Activated CD4-positive, alpha-beta T cell treated with anti-CD3 and anti-CD28 coated beads, Interleukin-2, amount 10 ng/mL, durations not matched to agents 7 days and 5 days (primary cell): ENCODE measurements at places on chromosomes 12 and 14.

DNA sequence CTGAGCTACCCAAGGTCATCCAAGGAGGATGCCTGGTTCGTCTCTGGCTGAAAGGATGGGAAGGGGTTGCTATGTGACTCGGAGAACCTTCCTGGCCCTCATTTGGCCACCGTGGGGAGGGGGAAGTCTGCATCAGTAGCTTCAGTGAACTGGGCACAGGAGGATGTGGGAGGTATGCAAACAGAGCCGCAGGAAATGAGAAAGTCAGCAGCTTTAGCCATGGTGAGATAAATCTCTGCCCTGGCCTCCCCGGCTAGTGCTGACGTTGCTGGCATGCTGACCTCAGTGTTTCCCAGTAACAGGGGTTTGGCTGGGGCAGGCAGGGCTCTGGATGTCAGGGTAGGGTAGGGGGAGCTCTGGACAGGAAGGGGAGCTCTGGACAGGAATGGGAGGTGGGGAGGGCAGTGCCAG, 2.3 kb upstream of the CEBPE start:
- DNase-seq: no peak

GRCh38 chr14:79734151-79734550, 477.2 kb downstream of the DIO2 start:
- DNase-seq: no peak

DNA sequence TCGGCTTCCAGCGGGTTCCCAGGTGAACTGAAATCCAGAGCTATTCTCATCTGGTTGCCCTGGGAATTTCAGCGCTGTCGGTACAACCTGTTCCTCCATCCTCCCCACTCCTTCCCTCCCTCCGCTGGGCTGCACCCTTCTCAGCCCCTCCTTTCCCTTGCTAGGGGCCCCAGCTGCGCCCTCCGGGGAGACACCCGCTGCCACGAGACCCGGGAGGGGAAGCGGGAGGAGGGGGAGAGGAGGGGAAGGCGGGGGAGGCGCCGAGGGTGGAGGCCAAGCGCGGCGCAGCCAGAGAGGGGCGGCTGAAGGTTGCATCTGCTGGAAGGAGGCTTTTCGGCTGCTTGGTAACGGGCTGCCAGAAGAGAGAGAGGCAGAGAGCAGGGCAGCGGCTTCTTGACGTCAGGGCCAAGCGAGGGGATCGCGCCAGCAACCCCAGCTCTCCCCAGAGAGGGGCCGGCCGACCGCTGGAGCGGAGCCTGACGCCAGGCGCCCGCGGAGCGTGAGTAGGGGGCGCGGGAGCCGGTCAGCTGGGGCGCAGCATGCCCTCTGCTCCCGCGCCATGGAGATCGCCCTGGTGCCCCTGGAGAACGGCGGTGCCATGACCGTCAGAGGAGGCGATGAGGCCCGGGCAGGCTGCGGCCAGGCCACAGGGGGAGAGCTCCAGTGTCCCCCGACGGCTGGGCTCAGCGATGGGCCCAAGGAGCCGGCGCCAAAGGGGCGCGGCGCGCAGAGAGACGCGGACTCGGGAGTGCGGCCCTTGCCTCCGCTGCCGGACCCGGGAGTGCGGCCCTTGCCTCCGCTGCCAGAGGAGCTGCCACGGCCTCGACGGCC, at the start of gene KCNA5:
KCNA5 (plus strand) TSS at position 291 of the 831 bp plus-strand sequence; CDS start at position 560, 269 bp downstream.
- no peak for DNase-seq

GRCh38 chr12:109027767-109028166, 6.9 kb upstream of the SVOP start:
- DNase-seq: no peak

DNA sequence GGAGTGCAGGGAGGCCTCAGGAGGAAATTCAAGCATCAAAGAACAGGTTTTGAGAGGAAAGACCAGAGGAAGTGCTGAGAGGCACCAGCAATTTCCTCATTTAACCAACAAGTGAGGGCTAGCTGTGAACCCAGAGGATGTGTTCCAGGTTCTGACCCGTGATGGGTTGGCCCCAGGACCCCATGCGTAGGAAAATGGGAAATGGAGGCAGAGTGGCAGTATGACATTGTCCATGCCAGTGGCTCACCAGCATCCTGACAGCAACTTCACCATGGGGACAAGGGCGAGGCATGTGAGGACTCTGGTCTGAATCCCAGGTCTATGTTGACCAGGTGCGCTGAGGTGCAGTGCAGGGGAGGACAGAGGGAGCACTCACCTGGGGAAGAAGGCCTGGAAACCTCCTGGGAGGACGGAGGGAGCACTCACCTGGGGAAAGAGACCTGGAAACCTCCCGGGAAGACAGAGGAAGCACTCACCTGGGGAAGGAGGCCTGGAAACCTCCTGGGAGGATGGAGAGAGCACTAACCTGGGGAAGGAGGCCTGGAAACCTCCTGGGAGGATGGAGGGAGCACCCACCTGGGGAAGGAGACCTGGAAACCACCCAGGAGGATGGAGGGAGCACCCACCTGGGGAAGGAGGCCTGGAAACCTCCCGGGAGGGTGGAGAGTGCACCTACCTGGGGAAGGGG, 6.7 kb upstream of the CACNA2D4 start:
- peak; percentile 5 for DNase-seq

DNA sequence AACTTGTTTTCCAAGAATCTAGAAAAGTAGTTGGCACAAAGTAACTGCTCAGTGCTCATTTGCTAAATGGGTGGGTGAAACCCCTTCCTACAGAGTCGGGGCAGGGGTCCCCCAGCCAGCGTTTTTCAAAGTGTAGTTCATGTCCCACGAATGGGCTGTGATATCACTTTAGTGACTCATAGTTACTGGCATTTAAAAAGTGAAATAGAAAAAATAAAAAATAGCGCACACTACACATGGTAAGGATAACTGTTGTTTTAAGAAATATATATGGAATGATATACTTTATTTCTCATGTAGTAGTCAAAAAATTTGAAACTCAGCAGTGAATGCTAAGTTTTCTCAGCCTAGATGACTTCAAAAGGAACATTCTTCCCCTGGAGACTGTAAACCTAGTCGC, 250.4 kb downstream of the CHST11 start:
- DNase-seq: no peak

DNA sequence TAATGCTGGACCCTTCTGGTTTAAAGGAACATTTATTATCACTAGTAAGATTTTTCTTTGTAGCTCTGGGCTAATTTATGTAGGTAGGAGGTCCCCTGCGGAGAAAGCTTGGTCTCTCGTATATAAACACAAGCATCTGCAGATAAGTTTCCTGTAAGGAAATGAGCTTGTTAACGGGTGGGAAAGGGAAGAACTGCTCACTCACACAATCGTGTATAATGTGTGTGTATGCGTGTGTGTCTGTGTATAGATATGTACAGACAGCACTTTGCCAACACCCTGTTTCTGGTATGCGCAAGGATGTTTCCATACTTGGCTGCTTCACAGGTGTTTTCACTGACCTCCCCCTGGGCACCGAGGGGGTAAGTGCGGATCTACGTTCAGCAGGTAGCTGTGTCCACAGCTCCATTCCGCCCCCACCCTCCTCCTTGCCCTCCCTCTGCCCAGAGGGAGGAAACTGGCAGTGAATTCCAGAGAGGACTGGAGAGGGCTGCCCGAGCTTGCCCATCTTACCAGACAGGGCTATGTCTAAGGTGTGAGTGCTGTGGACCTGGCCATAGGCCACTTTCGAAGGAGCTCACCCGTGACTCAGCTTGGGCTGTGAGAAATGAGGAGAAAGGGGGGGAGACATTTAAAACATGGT, 65.2 kb downstream of the NINJ2 start:
- DNase-seq: no peak

DNA sequence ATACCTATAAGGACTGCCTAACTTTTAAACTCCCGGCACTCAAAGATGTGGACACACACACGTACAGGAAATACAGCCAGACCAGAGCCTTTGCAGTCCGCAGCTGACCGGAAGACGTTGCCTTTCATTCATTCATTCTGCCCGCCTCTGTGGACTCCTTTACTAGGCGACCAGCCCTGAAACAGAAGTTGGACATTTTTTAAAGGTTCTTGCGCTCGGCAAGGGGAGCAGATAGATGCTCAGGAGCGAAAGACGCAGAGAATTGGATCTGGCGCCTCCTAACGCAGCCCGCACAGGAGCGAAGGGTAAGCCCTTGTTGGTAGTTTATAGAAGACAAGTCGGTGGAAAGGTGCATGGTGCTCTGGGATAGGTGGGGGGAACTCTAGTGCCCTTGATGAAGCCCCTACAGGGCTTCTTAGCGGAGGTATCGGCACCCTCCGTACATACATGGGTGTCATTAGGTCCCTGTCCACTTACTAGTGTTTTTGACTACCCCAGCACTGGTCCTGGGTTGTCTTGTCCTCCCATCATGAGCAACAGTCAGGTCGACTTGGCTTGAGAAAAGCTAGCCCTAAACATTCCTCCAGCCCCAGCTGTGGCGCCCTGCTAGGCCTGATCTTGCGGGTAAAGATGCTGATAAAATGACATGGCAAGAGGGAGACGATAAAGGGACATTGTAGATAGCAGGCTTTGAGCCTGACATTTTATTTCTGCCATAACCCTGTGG, at the start of gene KDM2B:
KDM2B (minus strand) TSS at position 65 of the 727 bp plus-strand sequence. CDS start 112 bp downstream, outside the sequence.
- peak; percentile 43 for DNase-seq

DNA sequence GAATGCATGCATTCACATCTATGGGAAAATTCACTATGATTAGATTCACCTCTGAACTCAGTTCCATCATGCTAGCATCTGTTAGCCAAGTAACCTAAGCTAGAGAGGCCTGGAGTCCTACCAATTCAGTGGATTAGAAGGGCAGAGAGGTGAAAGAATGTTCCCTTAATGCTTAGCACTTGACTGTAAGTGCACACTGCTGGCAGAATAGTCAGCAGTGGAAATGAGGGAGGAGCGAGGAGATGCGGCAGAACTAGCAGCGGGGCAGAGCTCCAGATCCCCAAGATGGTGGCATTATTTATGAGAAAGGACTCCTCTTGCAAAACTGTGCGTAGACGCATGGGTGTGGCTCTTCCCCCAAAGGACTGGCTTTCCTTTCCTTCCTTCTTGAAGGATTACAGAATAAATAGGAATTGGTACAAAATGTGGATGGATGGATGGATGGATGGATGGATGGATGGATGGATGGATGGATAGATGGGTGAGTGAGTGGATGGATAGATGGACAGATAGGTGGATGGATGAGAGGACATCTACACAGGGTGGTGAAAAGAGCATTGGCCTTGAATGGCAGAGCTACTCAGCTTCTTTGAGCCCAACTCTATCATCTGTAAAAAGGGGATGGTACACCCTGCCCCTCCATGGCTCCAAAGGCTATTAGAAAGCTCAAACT, 227.2 kb downstream of the CHST11 start:
- no peak for DNase-seq

DNA sequence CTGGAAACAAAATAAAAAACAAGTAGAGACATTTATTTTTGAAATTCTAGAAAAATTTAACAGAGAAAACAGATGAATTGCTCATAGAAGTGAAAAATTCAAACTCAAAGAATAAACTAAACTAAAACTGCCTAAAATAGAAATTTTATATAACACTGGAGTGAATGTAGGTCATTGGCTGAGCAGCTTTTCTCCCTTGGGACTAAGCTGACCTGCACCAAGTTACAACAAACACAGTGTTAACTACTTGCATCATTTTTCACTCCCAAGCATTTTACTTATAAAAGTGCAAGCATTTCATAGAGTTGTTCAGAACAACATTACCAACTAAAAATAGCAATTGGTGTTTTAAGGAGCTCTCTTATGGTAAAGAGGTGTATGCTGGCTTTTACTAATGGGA, 298.1 kb downstream of the MED13L start:
- DNase-seq: no peak

DNA sequence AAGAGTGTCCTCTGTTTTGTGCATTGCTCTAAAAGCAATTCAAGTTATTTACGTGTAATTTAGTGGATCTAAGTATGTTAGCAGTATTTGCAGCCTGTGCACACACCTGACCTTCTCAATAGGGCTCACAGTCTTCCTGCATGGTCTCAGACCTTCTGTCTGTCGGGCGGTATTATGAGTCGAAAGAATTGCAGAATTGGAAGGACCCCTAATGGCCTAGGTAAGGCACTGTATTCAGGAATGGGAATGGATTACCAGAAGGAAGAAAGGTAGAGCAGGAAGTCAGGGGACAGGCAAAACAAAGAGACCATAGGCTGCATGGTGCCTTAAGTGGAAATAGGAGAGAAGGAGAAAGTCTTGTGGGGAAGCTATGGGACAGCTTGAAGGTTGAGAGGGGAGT, 341.6 kb downstream of the VRK1 start:
- no peak for DNase-seq

GRCh38 chr12:24778486-24779304, 170.2 kb downstream of the BCAT1 start:
- no peak for DNase-seq

DNA sequence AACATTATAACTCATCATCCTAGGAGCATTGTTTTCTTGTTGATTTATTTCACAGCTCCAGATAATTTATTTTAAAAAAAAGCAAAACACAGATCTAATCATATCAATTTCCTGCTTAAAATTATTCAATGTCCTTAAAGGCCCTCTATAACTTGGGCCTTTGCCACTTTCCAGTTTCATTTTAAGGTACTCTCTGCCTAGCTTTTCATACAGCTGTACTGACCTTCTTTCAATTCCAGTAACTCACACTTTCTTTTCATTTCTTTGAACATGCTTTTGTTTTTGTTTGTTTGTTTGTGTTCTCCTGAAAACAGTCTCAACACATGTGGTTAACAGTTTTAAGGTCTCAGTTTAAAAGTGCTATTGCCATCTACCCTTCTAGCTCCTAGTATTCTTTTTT, 281.9 kb downstream of the ACSS3 start:
- DNase-seq: no peak

- DNase-seq: no peak
These were observed 14.3 kb downstream of the CEP170B start for GRCh38 chr14:104879201-104879982.

GRCh38 chr14:99678198-99678597, 5.9 kb upstream of the CYP46A1 start:
- DNase-seq: no peak

DNA sequence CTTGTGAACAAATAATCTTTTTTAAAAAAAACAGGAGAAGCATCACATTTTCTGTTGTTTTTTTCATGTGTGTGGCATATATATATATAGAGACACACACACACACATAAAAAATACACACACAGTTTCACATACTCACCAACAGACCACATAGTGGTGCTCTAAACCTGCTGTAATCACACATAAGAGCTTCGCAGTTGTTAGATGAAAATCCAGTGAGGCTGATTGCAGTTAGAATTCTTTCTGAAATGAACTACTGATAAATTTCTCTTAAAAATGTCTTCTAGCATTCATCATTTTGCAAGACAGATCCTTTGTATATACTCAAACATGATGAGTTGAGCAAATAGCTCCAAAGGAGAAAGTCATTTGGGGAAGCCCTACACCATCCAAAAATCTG, 434.3 kb upstream of the STXBP6 start:
- no peak for DNase-seq

DNA sequence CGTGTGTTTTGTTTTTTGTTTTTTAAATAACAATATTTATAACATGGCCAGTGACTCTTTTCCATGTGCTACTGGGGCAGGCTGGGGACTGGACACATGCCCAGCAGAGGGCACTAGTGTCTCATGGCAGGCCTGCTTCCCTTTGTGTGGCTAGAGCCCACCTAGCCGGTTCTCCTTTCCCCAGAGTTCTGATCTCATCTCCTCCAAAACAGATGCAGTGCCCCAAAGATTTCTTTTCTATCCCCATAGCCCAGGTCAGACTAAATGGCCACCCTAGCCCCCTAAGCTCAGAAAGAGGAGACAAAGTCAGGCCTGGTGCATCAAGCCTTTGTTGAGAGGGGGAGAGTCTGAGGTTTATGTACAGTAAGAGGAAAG, 21.2 kb downstream of the PRPF40B start:
- peak; percentile 87 for DNase-seq

- DNase-seq: no peak
These were observed 69.3 kb upstream of the GPR68 start for GRCh38 chr14:91313852-91314251.
